ENCODE measurements at places on chromosomes 3 and 15. TPM values are rescaled to one million over a fixed set of nuclear protein-coding genes. Genes with fewer than 3 reads are reported as not detected.

- no peak for DNase-seq
These were observed 142.5 kb downstream of the NR1I2 start for GRCh38 chr3:119924111-119925094.

GRCh38 chr3:135807879-135808278 is 157.6 kb upstream of the PPP2R3A start:
- DNase-seq = no peak

DNA sequence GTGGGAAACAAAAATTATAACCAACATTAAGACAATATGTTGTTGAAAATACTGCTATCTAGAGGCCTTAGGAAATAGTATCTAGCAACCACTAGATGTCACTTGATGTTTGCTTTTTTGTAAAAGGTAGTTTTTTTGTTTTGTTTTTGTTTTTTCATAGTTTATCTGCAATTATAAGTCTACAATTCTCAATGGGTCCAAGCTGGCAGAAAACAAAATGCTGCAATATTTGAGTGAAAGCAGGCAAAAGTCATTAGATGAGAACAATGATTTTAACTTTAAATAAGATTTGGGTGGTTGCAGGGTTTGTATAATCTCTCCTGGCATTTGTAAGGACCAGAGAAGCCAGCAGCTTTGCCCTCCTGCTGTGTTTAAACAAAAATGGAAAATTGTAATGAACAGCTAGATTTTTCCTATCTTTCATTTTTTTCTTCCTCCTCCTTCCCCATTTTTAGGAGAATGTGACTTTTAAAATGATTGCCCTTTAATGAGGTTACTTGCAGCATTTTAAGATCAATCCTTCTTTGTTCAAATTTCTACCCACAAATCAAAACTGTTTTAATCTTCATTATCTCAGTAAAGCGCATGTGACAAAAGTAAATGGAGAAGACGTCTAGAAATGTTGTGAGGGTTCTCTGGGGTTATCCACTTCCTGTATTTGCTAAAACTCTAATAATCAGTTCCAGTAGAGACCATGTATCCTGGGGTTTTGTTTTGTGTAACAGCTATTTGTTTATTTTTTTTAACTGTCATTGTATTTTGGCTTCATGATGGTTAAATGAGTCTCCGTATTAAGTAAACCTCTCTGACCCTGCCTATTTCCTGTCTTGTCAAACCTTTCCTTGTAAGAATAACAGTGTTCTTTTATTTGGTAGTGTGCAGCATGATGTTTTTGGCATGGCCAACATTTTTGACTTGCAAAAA is 27.3 kb downstream of the DUT start:
- no peak for DNase-seq

- no peak for DNase-seq
These were observed 11.9 kb upstream of the TM4SF4 start for GRCh38 chr3:149462581-149463011.

DAZL gene
- 0.22 TPM for total RNA-seq

DNA sequence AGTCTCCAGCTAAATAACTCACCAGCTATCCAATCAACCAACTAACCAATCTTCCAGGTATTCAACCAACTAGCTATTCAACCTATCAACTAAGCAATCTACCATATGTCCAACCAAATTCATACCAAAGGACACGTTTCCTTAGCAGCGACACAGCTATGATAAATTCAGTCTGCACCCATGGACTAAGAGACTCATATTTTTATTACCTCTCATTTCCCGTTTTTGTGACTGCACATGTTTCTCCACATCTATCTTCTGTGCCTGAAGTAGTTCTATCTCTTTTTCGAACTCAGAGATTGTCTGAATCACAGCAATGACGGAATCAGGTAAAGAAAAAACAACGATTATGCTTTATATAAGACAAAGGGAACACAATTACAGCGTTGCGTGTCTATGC is 34.0 kb upstream of the GNB5 start:
- no peak for DNase-seq

DNA sequence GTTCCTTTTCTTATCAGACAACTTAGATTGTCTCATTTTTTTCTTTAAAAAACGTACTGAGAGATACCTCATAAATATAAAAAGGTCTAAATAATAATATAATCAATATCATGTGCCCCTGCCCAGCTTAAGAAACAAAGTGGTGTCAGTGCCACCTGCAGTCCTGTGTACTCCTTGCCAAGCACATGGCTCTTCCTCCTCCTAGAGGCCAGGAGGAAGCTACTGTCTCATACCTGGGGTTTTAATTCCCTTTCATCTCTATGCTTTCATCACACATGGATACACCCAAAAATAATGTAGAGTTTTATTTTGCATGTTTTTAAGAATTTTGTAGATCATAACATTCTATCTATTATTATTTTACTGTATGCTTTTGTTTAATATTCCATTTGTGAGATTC is 98.6 kb upstream of the C15orf61 start:
- no peak for DNase-seq

GRCh38 chr3:181383201-181383600 is 328.5 kb upstream of the SOX2 start:
- no peak for DNase-seq

ERC2 gene
- 1.8 TPM for total RNA-seq

IGF2BP2 gene
- 42.1 TPM for total RNA-seq

FYCO1 gene
- total RNA-seq = 76.5 TPM

GCSAM gene
- total RNA-seq = not detected

CIB2 gene
- total RNA-seq = 13.7 TPM

- no peak for DNase-seq
These were observed 56.3 kb upstream of the CFAP20DC start for GRCh38 chr3:59106085-59106648.

DNA sequence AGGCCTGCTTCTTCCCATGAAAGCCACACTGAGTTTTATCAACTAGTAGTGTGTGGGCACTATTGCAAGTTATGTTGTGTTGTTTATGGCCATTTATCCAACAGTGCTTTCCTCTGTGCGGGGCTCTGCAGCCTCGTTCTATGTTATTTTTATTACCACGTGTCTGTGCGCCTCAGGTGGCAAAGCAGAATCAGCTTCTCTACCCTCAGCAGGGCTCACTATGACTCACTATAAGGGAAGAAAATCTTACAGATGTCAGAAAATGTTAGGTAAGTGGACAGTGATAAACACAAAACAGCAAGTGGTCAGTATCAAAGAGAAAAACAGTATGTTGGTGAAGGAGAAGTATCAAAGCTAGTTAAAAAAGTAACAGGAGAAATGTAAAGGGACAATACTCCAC is 61.4 kb downstream of the MOBP start:
- no peak for DNase-seq

GRCh38 chr15:71093054-71094024 is 21.9 kb upstream of the THSD4 start:
- peak; percentile 75 for DNase-seq

GRCh38 chr3:178129109-178129508 is 407.1 kb upstream of the KCNMB2 start:
- DNase-seq = no peak

GRCh38 chr15:90540768-90541167 is 11.0 kb downstream of the CRTC3 start:
- no peak for DNase-seq

RAB6B gene
- 11.6 TPM for total RNA-seq

DNA sequence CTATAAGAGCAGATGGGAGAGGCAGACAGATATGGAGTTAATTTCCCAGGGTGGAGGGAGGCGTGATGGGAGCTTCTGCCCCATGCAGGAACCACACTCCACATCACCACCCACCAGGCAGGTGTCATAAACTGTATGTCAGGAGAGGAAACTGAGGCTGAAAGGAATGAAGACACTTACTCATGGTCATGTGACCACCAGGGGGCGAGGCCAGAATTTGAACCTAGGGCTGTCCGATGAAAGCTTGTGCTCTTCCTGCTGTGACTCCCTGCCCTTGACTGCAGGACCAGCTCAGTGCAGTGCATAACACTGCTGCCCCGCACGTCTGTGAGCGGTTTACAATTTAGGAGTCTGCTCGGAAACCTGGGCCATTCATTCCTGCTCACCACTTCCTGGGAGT is 28.8 kb downstream of the NUP210 start:
- no peak for DNase-seq

MKRN2 gene
- total RNA-seq = 20.2 TPM

SLC22A13 gene
- 0.51 TPM for total RNA-seq

- DNase-seq = no peak
These were observed 63.5 kb upstream of the GOLGA8A start for GRCh38 chr15:34501131-34501530.

GRCh38 chr15:96356494-96357455 is 26.3 kb downstream of the NR2F2 start:
- DNase-seq = peak; percentile 76

Measured in mucosa of descending colon (tissue), 3 donors.